Naive B cell (primary cell): ENCODE measurements at places on chromosomes 5 and 9. TPM values are rescaled to one million over a fixed set of nuclear protein-coding genes. Genes with fewer than 3 reads are reported as not detected.

GRCh38 chr5:157464519-157465171 is 4.6 kb downstream of the NIPAL4 start:
- no peak overlapping the region for H3K4me3 ChIP-seq
- DNase-seq = no peak
- H3K4me1 ChIP-seq = peaks cover 29% of the 10 kb centered on the region
- peak overlapping the region; percentile 12 for H3K27ac ChIP-seq

DNA sequence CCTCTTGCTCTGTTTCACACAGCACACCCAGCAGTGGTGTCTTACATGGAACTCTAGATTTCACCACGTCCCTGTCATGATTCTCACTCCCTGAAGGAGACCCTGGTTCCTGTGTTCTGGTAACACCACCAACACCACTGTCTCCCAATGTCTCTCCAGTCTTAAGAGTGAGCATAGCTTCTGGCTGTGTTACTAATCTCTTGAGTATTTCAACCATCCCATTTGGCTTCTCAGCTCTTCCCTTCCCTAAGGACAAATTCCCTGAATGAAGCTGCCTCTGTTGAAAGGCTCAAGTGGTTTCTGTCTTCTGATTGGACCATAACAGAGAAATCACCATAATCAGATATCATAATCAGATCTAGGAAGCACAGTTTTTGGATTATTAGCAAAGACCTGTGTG is 311.8 kb downstream of the DNAH5 start:
- no peaks in the 10 kb centered on the region for H3K4me1 ChIP-seq
- H3K36me3 ChIP-seq = no peaks in the 10 kb centered on the region
- no peak for DNase-seq
- H3K27me3 ChIP-seq = no peaks in the 10 kb centered on the region

DNA sequence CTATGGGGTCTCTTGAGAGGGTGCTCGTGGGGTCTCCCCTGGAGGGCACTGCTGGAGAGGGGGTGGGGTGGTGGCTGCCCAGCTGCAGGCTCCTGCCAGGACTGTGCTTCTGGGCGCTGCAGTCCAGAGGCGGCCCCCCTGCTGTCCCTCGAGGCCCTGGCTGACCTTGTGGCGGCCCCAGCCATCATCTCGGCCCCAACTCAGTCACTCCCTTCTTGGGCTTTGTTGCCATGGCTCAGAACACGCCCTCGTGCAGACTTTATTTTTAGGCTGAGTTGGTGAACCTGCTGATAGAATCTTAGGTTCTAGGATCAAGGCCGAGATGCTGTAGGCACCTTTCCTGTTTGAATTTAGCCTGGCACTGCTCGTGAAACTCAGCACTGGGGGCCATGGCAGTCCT is 22.8 kb downstream of the FBXW5 start:
- H3K4me1 ChIP-seq = peaks cover 10% of the 10 kb centered on the region
- no peak overlapping the region for H3K27ac ChIP-seq
- no peak for DNase-seq
- no peaks in the 10 kb centered on the region for H3K27me3 ChIP-seq
- H3K36me3 ChIP-seq = no peaks in the 10 kb centered on the region
- no peak overlapping the region for H3K4me3 ChIP-seq

DNA sequence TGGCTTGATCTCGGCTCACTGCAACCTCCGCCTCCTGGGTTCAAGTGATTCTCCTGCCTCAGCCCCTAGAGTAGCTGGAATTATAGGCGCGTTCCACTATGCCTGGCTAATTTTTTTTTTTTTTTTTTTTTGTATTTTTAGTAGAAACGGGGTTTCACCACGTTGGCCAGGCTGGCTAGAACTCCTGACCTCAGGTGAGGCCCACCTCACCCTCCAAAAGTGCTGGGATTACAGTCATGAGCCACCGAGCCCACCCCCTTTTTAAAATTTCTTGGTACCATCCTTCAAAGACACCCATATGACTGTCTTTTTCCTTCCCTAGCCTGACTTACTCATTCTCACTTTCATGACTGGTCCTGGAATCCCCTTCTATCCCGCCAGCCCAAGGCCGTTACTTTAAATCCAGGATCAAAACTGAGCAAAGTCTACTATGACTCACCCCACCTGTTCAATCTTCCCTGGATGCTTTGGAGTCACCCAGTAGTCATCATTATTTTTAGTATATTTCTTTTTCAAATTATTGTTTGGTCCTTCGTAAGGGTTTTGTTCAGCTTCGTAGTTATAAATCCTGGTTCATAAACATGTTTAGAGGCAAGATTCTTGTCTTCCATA is 1.2 kb upstream of the TBCA start:
- DNase-seq = no peak
- no peaks in the 10 kb centered on the region for H3K36me3 ChIP-seq
- H3K27ac ChIP-seq = peak overlapping the region; percentile 62
- H3K4me1 ChIP-seq = peaks cover 31% of the 10 kb centered on the region
- peak overlapping the region; percentile 87 for H3K4me3 ChIP-seq

Gene C9
- polyA plus RNA-seq = not detected
